Stimulated activated CD4-positive, alpha-beta T cell treated with anti-CD3 and anti-CD28 coated beads, Interleukin-4, amount 100 ng/mL, for 4 hours (primary cell): ENCODE measurements at places on chromosomes 13 and 19.

DNA sequence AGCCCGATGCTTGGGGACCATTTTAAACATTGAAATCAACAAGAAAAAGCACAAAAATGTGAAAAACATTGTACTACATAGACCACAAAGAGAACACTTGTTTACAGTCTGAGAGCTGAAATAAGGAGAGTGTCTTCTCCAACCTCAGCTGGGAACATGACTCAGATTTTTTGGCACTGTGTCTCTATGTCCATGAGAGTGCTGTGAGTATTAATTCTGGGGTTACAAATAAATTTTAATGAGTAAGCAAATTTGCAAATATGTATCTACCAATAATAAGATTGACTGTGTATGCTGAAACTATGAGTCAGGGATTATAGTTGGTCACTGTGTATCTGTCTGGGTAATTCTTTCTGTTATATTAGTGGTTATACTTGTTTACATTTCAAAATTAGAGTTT lies 174.0 kb downstream of the DCT start:
- no peak for DNase-seq

GRCh38 chr19:54462655-54463530 lies 685 bp downstream of the LENG9 start:
- peak; percentile 56 for DNase-seq

GRCh38 chr19:18401580-18402112 lies 4.2 kb upstream of the LRRC25 start:
- DNase-seq = no peak

DNA sequence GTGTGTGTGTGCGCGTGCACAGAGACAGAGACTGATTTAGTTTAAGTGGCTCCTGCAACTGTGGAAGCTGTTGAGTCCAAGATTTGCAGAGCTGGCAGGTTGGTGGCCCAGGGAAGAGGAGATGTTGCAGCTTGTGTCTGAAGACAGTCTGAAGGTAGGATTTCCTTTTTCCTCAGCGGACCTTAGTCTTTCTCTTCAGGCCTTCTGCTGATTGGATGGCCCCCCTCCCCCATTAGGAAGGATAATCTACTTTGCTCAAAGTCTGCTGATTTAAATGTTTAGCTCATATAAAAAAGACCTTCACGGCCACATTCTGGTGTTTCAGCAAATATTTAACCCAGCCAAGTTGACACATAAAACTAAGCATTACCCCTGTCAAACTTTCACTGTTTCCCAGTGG lies 84.3 kb downstream of the SLC15A1 start:
- DNase-seq = no peak

DNA sequence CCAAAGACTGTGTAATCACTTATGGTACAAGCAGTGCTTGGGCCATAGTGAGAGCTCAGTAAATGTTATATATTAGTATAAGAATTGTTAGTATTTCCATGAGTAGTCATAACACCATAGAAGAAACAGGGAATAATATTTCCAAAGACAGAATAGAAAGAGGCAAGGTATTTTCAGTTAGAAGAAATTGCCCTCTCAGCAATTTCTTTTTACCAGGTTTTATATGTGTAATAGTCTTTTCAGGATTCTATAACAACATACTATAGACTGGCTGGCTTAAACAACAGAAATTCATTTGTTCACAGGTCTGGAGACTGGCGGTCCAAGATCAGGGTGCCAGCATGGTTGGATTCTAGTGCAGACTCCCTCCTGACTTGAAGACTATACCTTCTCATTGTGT lies 485.7 kb downstream of the FOXO1 start:
- no peak for DNase-seq
